ENCODE measurements at places on chromosomes 6 and 20.

GRCh38 chr20:34069341-34070078, 42.5 kb downstream of the EIF2S2 start:
- peak; percentile 22 for DNase-seq

GRCh38 chr6:166289207-166290060, 18.8 kb downstream of the PRR18 start:
- no peak for DNase-seq

DNA sequence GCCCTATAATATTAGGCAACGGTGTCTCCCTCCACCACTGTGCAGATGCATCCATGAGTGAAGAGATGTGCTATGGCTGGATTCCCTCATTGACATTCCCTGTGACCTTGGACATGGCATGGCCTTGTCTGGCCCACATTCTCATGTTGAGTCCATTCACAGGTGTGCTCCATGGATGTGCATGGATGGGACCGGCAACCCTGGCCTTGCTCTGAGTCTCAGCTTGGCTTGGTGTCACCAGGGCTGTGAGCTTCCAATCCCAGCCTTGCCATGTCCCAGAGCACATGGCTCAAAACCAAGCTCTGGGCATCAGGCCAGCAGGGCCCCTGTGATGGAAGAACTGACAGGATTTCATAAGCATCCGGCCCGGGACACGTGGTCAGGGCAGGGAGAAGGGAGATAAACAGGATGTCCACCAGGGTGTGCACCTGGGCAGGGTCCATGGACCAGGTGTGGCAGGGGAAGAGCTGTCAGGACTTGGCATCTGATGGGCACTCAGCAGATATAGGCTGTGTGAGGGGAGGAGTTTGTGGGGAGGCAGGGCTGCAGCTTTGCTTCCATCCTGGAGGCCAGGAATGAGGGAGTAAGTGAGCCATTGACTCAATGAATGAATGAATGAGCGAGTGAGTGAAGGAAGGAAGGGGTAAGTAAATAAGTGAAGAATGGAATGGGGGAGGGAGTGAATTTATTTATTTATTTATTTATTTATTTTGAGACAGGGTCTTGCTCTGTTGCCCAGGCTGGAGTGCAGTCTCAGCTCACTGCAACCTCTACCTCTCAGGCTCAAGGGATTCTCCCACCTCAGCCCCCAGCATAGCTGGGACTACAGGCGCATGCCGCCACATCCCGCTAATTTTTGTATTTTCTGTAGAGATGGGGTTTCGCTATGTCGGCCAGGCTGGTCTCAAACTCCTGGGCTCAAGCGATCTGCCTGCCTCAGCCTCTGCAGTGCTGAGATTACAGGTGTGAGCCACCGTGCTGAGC, 15.7 kb downstream of the NRSN2 start:
- DNase-seq, result no peak

DNA sequence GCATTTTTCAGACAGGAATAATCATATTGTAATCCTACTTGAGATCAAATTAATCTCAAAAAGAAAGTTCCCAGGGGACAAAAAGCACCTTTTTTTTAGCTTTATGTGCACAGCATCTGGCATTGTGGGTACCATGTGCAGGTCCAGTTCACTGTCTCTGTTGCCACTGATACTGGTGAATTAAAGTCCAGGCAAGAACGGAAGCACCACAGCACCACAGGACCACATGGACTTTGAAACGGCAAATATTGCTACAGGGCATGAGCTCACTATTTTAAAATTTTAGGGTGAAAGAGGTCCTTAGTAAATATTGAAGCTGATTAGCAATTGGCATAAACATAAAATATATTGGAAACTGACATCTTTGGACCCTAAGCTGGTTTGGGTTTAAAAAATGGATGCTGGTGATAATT, 709.0 kb downstream of the EPM2A start:
- DNase-seq, result no peak

DNA sequence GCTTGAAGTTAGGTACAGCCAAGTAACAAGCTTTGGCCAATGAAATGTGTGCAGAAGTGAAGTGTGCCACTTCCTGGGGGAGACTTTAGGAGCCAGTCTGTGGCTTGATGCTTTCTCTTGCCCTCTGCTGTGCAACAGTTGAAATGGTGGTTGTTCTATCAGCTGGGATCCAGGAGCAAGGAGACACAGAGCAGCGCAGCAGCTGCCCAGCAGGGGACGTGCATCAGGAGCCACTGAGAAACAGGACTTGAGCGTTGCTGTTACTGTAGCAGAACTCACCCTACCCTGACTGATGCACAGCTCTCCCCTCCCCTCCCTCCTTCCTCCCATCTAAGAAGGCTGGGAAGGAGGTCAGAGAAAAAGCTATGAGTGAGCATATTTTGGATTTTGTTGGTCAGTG, 18.9 kb upstream of the CCN5 start:
- DNase-seq, result no peak

GRCh38 chr6:54291146-54291545, 17.1 kb upstream of the TINAG start:
- DNase-seq, result no peak

- DNase-seq, result no peak
These were observed 80.2 kb downstream of the SRC start for GRCh38 chr20:37426106-37426505.

DNA sequence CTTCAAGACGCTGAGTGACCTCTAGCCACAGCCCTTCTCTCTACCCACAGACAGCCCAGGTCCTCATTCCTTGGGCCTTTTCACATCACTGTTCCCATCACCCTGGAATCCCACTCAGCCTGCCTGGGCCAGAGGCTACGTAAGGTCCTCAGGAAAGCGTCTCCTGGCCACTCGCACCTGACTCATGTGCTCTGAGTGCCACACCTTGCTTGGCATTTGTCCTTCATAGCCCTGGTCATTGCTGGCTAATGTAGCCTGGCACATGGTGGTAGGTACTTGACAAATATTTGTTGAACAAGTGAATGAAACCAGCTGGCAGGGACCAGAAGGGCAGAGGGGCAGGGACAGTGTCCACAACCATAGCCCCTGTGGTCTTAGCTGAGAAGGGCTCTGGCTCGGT, 50.6 kb upstream of the FANCE start:
- DNase-seq, result no peak

DNA sequence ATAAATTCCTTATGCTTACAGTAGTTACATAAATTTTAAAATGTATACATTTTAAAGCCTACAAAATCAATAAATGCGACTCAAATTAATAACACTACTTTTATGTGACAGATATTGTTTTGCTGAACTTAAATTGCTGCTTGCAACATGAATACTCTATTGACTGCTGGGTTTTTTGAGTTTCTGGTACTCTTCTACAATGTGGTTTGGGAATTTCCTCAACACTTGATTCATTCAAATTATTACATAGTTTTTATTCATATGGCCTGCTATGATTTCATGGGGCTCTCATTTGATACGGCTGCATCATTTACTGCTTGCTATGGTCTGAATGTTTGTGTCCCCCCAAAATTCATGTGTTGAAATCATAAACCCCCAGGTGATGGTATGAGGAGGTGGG, 2.3 kb upstream of the TXLNB start:
- DNase-seq, result no peak

DNA sequence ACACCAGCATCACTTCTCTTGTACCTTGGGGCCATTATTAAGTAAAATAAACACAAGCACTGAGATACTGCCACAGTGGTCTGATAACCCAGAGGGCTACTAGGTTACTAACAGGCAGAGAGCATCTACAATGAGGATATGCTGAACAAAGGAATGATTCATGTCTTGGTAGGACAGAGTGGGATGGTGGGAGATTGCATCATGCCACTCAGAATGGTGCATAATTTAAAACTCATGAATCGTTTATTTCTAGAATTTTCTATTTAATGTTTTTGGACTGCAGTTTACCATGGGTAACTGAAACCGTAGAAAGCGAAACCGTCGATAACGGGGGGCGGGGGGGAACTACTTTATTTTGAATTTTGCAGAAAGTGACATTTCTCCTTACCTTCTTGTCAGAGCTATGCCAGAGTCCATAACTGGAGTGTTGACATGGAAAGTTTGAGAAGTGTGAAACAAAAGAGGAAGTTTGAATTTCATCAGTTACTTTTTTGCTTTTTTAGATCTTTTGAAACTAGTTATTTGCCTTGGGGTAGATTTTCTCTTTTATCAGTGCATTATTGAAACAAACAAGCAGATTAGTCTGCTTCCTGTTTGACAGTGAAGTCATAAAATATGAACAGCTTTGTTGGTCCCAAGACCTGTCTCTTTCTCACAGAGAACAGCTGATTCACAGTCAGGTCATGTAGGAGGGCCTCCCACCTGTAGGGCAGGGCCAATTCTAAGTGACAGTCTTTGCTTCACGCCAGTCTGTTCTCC, 124.9 kb downstream of the KLHL32 start:
- no peak for DNase-seq

GRCh38 chr6:91482498-91482897, 895.6 kb upstream of the MAP3K7 start:
- no peak for DNase-seq

DNA sequence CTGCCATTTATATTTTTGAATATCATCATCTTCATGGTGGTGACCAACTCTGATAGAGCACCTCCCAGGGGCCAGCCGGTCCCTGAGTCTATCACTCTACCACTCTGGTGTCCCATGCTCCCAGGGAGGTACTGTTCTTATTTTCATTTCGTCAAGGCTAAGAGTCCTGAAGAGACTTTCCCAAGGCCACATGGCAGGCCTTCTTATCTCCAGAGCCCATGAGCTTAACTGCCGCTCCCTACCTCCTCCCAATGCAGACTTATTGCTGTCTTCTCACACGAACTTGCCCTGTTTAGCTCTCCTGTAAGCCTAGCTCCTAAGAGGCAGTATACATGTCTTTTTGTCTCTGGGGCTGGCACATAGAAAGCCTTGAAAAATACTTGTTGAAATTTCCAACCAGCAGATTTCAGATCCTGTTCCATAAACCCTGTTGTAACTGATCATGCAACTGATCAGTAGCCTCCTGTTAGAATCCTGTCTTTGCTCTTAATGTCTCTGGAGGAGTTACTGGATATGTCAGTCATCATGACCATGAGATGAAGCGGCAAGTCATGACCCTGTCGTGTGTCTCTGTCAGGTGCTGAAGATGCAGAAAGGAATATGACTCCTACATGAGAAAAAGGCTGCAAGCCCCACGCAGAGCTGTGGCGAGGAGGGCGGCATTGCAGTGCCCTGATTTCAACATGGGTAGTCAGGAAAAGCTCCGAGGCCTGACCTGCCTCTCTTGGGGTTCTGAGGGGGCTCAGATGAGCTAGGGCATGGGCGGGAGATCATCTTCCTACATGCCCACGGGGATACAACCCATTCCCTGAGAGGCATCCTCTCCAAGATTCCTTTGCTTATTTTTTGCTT, 60.0 kb downstream of the TTI1 start:
- DNase-seq, result no peak

DNA sequence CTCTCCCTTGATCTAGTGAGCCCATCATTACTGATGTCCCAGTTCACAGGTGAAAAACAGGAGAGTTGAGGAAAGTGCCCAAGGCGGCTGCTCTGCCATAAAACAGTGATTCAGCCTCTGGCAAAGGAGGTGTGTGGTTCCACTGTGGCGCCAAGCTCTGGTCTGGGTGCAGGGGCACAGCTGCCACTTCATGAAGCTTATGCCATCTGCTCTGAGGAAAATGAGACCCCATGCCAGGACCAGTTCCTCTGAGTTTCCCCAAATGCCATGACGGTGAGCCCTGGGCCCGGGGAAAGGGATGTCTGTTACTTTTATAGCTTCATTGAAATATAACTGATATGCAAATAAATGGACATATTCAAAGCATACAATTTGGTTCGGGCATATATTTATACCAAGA, 33.7 kb upstream of the ZBP1 start:
- no peak for DNase-seq

DNA sequence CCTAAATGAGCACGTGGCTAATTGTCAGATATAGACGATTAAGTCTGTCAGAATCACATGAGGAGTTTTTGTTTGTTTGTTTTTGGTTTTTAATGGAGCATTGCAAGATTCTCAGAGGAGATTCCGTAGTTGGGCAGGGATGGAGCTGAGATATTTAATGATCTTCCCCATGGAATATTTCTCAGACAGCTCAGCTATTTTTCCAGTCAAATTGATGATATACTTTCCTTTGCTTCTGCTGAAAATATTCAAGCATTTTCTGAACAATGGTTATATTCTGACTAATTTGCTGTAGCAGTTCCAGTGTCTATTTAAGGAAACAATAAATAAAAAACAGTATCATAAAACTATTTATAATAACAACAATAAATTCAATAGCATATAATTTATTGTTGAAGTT, 348.4 kb downstream of the KIF16B start:
- no peak for DNase-seq

GRCh38 chr20:24768713-24769601, 180.1 kb upstream of the CST7 start:
- DNase-seq, result no peak

- peak; percentile 86 for DNase-seq
These were observed 984 bp upstream of the ABT1 start for GRCh38 chr6:26595669-26596269.

DNA sequence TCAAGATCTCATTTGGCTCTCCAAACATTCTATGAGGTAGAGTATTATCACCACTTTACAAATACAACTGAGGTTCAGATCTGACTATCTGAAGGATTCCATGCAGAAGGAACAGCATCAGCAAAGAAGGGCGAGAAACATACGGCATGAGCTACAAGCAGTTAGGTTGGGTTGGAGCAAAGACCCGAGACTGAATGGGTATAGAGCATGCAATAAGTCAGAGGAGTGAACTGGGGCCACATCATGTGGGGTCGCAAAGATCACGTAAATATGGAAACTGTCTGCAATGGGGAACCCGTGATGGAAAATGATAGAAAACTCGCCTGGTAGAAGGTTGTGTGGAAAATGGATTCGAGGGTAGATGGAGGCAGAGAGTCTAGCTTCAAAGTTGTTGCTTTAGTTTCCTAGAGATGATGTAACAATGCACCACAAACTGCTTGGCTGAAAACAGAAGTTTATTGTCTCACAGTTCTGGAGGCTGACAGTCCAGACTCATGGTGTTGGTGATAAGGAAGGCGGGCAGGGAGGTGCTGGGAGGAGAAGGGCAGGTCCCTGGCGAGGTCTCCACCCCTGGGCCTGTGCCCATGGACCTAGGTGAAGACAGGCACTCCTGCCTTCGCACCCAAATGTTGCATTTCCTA, 44.3 kb upstream of the BCLAF1 start:
- no peak for DNase-seq

DNA sequence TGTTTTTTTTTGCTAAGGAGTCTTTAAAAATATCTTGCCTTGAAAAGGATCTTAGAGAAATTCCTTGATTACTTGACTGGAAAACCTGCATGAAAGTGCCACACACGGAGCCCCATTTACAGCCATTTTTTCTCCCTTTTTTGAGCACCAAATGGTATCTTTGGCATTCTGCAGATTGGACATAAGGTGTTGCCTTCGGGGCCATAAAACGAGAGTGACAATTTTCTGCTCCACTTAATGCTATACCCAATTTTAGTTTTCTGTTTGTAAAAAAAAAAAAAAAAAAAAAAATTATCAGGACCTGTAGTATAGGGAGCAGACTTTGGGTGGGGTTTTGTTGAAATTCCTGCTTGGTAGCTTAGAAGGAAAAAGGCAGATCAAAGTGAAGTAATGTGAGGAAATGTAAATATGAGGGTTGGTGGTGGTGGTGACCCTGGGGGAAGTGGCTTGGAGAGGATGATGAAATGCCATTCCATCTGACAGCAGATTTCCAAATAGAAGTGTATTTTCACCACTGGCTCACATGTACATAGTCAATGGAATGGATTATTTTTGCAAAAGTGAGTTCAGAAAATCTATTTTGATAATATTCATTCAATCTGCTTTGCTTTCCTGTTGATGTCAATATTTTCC, 212.1 kb upstream of the SOX4 start:
- no peak for DNase-seq

- no peak for DNase-seq
These were observed 118.8 kb downstream of the ZMYND8 start for GRCh38 chr20:47237715-47238114.
